ENCODE measurements at places on chromosomes 16 and 17. TPM values are rescaled to one million over a fixed set of nuclear protein-coding genes. Genes with fewer than 3 reads are reported as not detected.
A peak's percentile ranks its signal among the peaks of the same experiment; 100 is the strongest.

Gene SYT17
- total RNA-seq, result 37.1 TPM

Gene MT1A
- 46.7 TPM for total RNA-seq

Gene GH2
- not detected for total RNA-seq

Gene GCGR
- not detected for total RNA-seq

Gene ADCY9
- total RNA-seq, result 55.0 TPM

Gene OR1A1
- total RNA-seq, result not detected

Gene CES5A
- not detected for total RNA-seq

Gene VMO1
- 2.3 TPM for total RNA-seq

Gene ZG16B
- total RNA-seq, result 39.0 TPM

Gene DPEP1
- total RNA-seq, result 4.8 TPM

Gene CLEC19A
- not detected for total RNA-seq

DNA sequence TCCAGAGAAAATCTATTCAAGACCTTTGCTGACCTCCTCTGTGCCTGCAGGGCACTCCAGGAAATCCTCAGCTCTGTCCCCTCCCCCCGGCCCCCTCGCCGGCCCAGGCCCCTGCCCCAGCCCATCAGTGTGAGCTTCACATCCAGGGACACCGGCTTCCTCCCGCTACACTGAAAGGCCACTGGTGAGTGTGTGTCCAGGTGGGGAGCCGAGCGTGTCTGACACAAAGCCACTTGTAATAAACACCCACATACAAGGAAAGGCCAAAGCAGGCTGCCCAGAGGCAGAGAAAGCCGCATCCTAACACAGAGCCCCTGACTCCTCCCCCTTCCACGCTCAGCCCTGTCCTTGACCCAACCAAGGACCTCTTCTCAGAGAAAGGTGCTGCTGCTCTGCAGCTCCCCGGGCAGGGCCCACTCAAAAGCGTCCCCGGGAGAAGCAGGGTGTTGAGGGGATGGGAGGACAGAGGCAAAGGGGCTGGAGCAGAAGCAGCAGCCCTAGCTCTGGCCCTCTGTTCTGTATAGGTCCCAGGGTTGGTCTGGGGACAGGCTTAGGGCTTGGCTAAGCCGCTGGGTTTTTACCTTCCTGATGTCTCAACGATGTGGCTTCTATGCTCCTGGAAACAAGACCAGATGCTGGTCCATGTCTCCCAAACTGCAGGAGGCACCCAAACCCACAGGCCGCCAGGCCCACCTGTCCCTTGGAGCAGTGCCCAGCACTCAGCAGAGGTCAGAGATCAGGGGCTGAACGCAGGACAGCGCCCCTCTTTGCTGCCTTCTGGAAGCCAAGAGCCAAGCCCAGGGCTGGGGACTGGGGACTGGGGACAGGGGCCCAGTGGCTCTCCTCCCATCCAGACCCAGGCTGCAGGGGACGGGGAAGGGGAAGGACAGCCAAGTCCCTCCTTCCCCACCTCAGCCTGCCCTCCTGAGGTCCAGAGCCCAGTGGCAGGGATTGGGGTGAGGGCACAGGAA lies 15.3 kb downstream of the MNT start:
- H3K36me3 ChIP-seq, result peaks cover 29% of the 10 kb centered on the region
- H3K4me3 ChIP-seq, result no peak overlapping the region
- peaks cover 32% of the 10 kb centered on the region for H3K4me1 ChIP-seq
- peak overlapping the region; percentile 55 for H3K27ac ChIP-seq
- no peak for DNase-seq

- H3K36me3 ChIP-seq, result no peaks in the 10 kb centered on the region
- DNase-seq, result peak; percentile 82
- H3K27me3 ChIP-seq, result no peaks in the 10 kb centered on the region
- H3K4me1 ChIP-seq, result no peaks in the 10 kb centered on the region
- no peak overlapping the region for H3K27ac ChIP-seq
- H3K4me3 ChIP-seq, result no peak overlapping the region
These were observed 26.3 kb downstream of the AARSD1 start for GRCh38 chr17:42937712-42938596.

GRCh38 chr17:68973098-68973846 lies 18.1 kb upstream of the ABCA8 start:
- H3K4me1 ChIP-seq, result no peaks in the 10 kb centered on the region
- H3K4me3 ChIP-seq, result no peak overlapping the region
- no peaks in the 10 kb centered on the region for H3K36me3 ChIP-seq
- no peak overlapping the region for H3K27ac ChIP-seq
- no peaks in the 10 kb centered on the region for H3K27me3 ChIP-seq

GRCh38 chr17:40072040-40072734 lies 9.4 kb downstream of the THRA start:
- H3K36me3 ChIP-seq, result peaks cover 17% of the 10 kb centered on the region
- peak overlapping the region; percentile 41 for H3K4me3 ChIP-seq
- H3K27ac ChIP-seq, result peak overlapping the region; percentile 98
- peak; percentile 93 for DNase-seq
- H3K4me1 ChIP-seq, result peaks cover 100% of the 10 kb centered on the region
- H3K27me3 ChIP-seq, result no peaks in the 10 kb centered on the region

GRCh38 chr17:42878123-42878880 lies 22.3 kb upstream of the G6PC1 start:
- H3K27ac ChIP-seq, result peak overlapping the region; percentile 34
- DNase-seq, result peak; percentile 81
- H3K27me3 ChIP-seq, result peaks cover 7% of the 10 kb centered on the region
- H3K4me3 ChIP-seq, result no peak overlapping the region
- H3K4me1 ChIP-seq, result no peaks in the 10 kb centered on the region

DNA sequence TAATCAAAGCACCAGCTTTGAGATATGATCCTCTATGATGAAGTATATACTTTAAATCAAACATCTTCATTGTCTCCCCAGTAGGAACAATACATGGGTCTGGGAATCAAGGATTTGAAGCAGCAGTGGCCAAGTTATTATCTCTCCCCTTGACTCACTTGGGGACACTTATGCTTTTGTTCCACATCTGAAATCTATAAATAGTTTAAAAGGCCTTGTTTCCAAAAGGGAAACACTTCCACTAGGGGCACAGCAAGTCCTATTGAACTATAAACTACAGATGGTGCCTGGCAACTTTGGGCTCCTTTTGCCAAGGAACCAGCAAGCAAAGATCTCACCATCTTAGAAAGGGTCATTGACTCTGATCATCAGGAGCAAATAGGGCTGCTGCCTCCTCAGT lies 16.0 kb upstream of the CEP112 start:
- no peaks in the 10 kb centered on the region for H3K4me1 ChIP-seq
- no peaks in the 10 kb centered on the region for H3K36me3 ChIP-seq
- H3K27ac ChIP-seq, result no peak overlapping the region
- H3K27me3 ChIP-seq, result no peaks in the 10 kb centered on the region
- H3K4me3 ChIP-seq, result no peak overlapping the region

- DNase-seq, result peak; percentile 59
- H3K4me1 ChIP-seq, result no peaks in the 10 kb centered on the region
- no peak overlapping the region for H3K4me3 ChIP-seq
- no peaks in the 10 kb centered on the region for H3K36me3 ChIP-seq
These were observed 67.7 kb upstream of the BCO1 start for GRCh38 chr16:81170824-81171223.

DNA sequence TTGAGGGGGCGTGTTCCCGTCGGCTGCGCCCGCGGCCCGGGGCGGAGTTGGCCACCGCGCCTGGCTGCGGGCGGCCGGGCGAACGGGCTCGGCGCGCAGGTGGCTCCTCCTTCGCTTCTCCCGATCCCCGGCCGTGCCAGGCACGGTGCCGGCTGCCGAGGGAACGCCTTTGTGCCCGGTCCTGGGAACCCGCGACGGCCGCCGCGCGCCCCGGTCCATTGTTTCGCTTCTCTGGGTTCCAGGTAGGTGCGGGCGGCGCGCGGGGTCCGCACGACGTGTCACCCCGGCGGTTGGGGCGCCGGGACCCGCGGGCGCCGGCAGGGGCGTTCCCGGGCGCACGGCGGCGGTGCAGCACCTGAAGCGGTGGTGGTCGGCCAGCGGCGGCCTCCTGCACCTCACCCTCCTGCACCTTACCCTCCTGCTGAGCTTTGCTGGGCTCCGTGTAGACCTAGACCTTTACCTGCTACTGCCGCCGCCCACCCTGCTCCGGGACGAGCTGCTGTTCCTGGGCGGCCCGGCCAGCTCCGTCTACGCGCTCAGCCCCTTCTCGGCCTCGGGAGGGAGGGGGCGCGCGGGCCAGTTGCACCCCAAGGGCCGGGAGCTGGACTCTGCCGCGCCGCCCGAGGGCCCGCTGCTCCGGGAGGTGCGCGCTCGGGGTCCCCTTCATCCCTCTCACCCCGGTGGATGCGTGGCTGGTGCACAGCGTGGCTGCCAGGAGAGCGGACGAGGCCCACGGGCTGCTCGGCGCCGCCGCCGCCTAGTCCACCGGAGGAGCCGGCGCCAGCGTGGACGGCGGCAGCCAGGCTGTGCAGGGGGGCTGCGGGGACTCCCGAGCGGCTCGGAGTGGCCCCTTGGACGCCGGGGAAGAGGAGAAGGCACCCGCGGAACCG lies 99.9 kb downstream of the EFCAB13 start:
- H3K27ac ChIP-seq, result peak overlapping the region; percentile 80
- peaks cover 16% of the 10 kb centered on the region for H3K4me1 ChIP-seq
- H3K4me3 ChIP-seq, result peak overlapping the region; percentile 58
- DNase-seq, result peak; percentile 73
- no peaks in the 10 kb centered on the region for H3K36me3 ChIP-seq

- H3K36me3 ChIP-seq, result peaks cover 9% of the 10 kb centered on the region
- H3K4me3 ChIP-seq, result no peak overlapping the region
- H3K27me3 ChIP-seq, result no peaks in the 10 kb centered on the region
These were observed 16.2 kb downstream of the BMERB1 start for GRCh38 chr16:15450624-15451023.

- H3K4me3 ChIP-seq, result no peak overlapping the region
- no peak for DNase-seq
- no peaks in the 10 kb centered on the region for H3K27me3 ChIP-seq
- no peak overlapping the region for H3K27ac ChIP-seq
- H3K36me3 ChIP-seq, result peaks cover 41% of the 10 kb centered on the region
These were observed 110.4 kb downstream of the MAP2K6 start for GRCh38 chr17:69524854-69525253.

- H3K27ac ChIP-seq, result no peak overlapping the region
- peak; percentile 74 for DNase-seq
- no peaks in the 10 kb centered on the region for H3K27me3 ChIP-seq
These were observed 3.5 kb upstream of the NLRC3 start for GRCh38 chr16:3580686-3581085.

GRCh38 chr17:58421711-58422110 lies 4.4 kb upstream of the RNF43 start:
- no peaks in the 10 kb centered on the region for H3K36me3 ChIP-seq
- DNase-seq, result no peak
- peaks cover 9% of the 10 kb centered on the region for H3K4me1 ChIP-seq
- no peak overlapping the region for H3K4me3 ChIP-seq
- H3K27ac ChIP-seq, result no peak overlapping the region

DNA sequence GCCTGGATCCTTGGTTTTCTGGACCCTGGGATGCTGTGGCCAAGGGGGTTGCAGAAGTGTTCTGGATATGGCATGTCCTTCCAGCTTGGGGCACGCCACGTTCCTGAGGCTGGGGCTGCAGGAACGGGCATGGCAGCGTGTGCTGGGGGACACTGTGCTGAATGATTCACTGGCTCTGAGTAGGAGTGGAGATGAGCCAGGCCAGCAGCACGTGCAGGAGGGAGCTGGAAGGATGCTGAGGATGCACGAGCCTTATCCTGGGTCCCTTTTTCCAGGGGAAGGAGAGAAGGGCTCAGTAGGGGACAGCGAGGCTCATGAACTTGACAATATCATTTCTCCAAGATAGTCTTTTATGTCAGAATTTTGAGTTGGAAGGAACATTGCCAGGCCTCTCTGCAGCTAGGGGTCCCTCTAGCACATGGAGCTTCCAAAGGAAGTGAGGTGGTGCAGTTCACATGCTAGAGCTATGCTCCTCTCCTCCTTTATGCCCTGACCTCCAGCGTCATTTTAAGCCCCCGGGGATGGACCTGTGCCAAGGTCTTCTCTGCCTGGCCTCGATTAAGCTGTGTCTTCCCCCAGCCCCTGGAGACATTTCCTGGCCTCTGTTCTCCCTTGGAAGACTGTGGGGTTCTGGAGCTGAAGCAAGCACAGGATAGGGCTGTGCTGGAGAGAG lies 125.9 kb downstream of the OR1D5 start:
- peaks cover 18% of the 10 kb centered on the region for H3K4me1 ChIP-seq
- H3K4me3 ChIP-seq, result no peak overlapping the region
- no peaks in the 10 kb centered on the region for H3K27me3 ChIP-seq
- no peak overlapping the region for H3K27ac ChIP-seq

DNA sequence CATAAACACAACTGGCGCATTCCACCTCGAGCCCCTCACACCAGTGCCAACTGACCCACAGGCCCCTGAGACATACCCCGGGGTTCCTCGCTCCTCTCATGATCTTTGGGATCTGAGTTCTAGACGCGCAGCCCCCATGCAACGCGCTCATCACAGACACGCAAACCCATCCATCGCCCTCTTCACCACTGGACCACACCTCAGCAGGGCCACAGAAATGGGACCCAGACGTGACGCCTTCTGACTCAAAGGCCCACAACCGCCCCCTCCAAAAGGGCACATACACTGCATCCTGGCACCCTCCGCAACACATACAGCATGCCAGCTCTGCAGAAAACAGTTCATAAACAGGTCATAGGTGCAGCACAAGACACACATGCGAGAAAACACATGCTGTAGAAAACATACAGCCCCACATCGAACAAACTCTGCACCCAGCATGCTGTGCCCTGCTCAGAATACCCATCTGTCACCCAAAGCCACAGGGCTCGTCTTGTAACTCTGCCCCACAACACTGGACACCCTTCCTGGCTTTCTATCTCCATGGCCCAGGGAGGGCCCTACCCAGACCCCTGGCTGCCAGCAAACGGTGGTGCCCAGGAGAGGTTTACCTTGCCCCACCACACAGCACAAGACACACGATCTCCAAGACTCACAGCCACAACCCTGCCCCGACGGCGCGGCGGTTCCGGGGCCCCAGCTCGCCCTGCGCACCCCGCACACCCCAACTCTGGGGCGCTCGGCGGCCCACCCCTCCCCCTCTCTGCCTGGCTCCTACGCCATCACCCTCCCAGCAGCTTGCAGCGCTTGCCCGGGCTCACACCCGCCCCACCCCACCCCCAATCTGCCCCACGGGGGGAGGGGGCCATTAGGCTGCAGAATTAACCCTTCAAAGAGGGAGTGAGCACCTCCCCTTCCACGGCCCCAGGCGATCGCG lies 887 bp downstream of the ZBTB4 start:
- DNase-seq, result peak; percentile 55
- peaks cover 38% of the 10 kb centered on the region for H3K4me1 ChIP-seq
- peak overlapping the region; percentile 98 for H3K27ac ChIP-seq
- H3K4me3 ChIP-seq, result peak overlapping the region; percentile 87
- no peaks in the 10 kb centered on the region for H3K27me3 ChIP-seq

GRCh38 chr16:48225456-48225855 lies 18.6 kb upstream of the LONP2 start:
- H3K4me1 ChIP-seq, result no peaks in the 10 kb centered on the region
- no peak overlapping the region for H3K4me3 ChIP-seq
- H3K27ac ChIP-seq, result no peak overlapping the region
- H3K36me3 ChIP-seq, result no peaks in the 10 kb centered on the region
- DNase-seq, result no peak

DNA sequence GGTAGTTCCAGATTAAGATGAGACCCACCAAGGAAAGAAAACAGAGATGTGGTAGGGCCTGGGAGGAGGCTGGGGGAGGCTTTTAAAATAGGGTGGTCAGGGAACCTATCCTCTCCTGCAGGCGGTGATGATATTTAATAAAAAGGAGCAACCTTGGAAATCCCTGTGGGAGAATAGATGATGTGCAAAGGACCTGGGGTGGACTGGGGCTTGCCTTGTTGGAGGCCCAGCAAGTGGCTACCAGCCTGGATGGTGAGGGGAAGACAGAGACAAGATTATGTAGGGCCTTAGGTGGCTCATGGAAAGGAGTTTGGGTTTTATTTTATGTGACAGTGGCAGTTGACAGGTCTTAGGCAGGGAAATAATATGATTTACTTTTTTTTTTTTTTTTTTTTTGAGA lies 1.8 kb downstream of the POLR3E start:
- no peaks in the 10 kb centered on the region for H3K27me3 ChIP-seq
- peaks cover 23% of the 10 kb centered on the region for H3K36me3 ChIP-seq
- H3K27ac ChIP-seq, result peak overlapping the region; percentile 94
- no peak for DNase-seq
- H3K4me3 ChIP-seq, result no peak overlapping the region
- peaks cover 31% of the 10 kb centered on the region for H3K4me1 ChIP-seq

Data from stomach (tissue), 19 donors.